ENCODE measurements at places on chromosomes 6 and 20.

GRCh38 chr6:167056370-167056769 is 57.2 kb downstream of the CEP43 start:
- no peak for DNase-seq

DNA sequence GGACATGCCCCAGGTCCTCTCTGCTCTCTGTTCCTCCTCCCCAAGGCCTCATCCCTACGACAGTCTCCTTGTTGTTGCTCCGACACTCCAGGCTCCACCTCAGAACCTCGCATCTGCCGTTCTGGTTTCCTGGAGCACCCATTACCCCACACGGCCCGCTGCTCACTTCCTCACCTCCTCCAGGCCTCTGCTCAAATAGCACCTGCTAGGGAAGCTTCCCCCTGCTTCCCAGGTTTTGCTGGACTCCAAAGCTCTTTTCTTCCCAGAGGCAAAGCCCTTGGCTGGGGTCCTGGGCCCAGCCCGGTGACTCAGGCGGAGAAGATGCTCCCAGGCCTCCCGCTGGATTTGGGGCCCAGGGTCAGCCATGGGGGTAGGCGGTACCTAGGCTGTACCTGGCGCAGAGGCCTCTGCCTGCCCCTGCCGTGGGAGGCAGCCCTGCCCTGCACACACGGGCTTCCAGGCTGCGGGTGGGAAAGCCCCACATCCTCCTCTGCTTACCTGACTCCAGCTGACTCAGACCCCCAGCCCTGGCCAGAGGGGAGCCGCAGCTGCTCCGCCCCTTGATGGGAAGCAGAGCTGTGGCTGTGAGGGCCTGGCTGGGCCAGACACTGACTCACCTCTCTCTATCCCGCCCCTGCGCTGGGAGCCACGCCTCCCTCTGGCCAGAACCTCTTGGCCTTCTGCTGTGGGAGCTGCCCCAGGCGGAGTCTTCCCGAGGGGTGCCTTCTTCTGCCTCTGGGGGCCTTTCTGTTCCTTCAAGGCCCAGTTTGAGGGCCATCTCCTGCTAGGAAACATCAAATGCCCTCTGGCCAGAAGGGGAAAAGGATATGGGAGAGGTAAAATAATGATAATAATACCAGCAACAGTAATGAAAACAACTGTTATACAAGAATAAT is 130.5 kb downstream of the CEBPB start:
- peak; percentile 92 for DNase-seq

GRCh38 chr6:106117579-106117978 is 31.4 kb downstream of the PRDM1 start:
- no peak for DNase-seq

- no peak for DNase-seq
Observed at GRCh38 chr6:43843097-43843645, 73.2 kb downstream of the VEGFA start.

GRCh38 chr20:3221398-3222226 is 12.3 kb downstream of the ITPA start:
- DNase-seq, result no peak

Measured in foreskin keratinocyte (primary cell).